ENCODE measurements at places on chromosomes 12 and 14.

DNA sequence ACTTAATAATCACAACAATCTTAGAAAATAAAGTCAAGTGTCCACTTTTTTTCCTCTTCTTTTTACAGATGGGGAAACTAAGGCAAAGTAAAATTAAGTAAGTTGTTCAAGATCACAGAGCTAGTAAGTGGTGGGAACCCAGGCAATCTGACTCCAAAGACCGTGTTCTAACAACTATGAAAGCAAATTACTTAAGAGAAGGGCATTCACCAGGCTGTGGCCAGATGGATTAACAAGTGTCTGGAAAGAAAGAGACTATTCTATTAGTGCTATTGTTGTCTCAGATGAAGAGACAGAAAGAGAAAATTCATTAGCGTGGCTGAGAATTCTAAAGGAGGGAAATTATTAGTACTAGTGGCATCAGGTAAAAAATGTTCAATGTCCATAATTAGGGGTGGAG is 48.5 kb downstream of the FGD6 start:
- no peak for DNase-seq

GRCh38 chr12:115541891-115542421 is 735.5 kb downstream of the MED13L start:
- peak; percentile 74 for DNase-seq

GRCh38 chr14:35861204-35861868 is 35.2 kb downstream of the BRMS1L start:
- no peak for DNase-seq

- no peak for DNase-seq
These were observed 212.5 kb downstream of the CRADD start for GRCh38 chr12:93889516-93890212.

DNA sequence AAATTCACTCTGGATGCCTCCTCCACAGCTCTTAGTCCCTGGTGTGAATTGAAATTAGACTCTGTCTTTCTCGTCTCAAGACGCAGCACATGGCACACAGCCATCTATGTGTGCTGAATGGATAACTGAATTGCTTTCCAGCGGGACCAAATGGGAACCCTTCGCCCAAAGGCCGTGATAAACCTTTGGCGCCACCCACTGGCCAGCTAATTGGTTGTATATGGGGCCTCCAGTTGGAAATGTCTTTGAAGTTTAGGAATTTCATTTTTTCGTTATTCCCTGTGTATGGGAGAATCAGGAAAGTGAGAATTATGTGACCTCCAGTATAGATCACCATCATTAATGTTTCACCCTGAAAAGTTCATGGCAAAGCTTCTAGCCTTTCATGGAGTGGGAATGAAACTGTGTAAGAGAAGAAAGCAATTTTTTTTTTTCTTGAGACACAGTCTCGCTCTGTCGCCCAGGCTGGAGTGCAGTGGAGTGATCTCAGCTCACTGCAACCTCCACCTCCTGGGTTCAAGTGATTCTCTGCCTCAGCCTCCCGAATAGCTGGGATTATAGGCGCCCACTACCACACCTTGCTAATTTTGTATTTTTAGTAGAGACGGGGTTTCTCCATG is 9.8 kb upstream of the HSP90AA1 start:
- peak; percentile 61 for DNase-seq

DNA sequence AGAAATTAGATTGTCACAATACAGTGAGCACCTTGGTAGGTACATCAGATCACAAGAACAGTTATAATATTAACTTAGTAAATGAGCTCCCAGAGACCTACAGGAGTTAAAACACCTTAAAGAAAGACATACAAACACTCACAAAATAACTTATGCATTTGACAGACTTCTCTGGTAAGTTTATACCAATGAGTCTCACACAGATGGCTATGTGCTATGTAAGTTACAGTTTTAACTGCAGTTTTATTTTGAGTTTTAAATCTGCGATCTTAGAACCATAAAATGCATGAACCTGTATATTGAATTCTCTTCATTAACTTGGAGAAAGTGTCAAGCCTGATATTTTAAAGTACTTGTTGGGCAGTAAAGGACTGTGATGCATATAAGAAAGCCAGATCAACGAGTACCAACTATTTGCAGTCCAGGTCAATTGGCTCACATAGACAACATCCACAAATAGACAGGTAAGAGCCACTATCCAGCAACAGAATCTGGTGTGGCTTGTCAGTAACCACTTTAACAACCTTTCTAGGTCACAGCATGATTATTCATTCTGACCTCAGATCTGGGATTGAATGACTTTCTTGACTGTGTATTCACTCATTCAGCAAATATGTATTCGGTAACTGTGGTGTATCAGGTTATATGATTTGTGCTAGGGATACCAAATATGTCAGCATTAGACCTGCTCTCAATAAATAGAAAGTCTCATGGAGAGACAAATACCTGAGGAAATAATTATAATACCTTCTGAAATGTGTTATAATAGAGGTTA is 856.6 kb upstream of the MGAT4C start:
- no peak for DNase-seq

DNA sequence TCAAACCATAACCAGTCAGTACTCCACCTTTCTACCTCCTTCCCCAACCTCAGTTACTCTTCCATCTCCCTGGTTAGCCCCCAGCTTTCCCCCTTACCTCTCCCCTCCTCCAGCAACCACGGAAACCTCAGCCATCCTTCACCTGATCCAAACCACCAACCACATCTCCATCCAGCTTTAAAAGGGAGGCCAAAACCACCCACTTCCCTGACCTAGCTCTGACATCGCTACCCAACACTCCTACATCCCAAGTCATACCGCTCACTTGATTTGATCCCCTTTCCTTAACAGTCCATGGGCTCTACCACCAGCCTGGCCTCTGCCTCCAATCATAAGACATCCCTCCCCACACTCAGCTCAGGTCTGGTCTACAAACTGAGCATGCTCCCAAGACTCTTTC is 1.5 kb downstream of the RAB35 start:
- no peak for DNase-seq

DNA sequence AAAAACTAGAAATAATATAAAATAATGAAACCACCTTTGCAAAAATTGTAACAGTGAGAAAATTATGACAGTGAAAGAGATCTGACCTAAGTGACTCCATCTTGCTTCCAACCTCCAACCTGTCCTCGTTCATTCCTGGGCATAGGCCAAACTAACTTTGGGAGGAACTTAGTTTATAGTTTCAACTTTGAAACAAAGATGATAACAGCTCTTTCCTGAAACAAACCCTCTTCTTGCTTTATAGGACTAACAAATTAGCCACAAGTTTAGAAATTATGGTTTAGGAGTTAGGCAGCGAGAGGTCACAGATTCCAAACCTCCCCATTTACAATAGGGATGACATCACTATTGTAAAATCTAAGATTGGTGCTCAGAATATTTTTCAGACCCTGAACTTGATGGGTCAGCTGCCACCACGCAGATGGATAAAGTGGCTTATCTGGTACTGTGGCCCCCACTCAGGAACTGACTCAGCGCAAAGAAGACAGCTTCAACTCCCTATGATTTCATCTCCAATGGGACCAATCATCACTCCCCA is 32.8 kb upstream of the OR10AD1 start:
- no peak for DNase-seq

Data from urothelium cell line (cell line).